EH (cell line): ENCODE measurements at places on chromosomes 1 and 21.

GRCh38 chr1:209714338-209714737, 9.7 kb downstream of the HSD11B1 start:
- DNase-seq = no peak

- no peak for DNase-seq
These were observed 125.9 kb downstream of the DMRTB1 start for GRCh38 chr1:53585129-53585528.

DNA sequence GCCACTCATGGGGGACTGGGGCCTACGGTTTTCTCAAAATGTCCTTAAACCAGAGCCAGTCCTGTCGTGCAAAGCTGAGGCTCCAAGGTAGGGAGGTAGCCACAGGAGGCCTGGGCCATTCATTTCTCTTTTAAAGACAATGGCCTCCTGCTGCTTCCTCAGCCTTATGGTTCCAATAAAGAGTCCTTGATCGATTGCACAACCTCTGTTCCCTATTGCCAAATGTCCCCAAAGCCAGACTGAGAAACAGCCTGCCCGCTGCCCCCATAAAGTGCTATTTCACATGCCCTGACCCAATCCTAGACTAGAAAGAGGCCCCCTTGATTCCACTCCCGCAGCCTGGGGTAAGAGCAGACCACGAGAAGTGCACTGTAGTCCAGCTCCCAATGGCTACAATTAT, 166.7 kb downstream of the CLIC6 start:
- DNase-seq = peak; percentile 62

GRCh38 chr1:116408193-116408592, 35.1 kb downstream of the ATP1A1 start:
- no peak for DNase-seq

DNA sequence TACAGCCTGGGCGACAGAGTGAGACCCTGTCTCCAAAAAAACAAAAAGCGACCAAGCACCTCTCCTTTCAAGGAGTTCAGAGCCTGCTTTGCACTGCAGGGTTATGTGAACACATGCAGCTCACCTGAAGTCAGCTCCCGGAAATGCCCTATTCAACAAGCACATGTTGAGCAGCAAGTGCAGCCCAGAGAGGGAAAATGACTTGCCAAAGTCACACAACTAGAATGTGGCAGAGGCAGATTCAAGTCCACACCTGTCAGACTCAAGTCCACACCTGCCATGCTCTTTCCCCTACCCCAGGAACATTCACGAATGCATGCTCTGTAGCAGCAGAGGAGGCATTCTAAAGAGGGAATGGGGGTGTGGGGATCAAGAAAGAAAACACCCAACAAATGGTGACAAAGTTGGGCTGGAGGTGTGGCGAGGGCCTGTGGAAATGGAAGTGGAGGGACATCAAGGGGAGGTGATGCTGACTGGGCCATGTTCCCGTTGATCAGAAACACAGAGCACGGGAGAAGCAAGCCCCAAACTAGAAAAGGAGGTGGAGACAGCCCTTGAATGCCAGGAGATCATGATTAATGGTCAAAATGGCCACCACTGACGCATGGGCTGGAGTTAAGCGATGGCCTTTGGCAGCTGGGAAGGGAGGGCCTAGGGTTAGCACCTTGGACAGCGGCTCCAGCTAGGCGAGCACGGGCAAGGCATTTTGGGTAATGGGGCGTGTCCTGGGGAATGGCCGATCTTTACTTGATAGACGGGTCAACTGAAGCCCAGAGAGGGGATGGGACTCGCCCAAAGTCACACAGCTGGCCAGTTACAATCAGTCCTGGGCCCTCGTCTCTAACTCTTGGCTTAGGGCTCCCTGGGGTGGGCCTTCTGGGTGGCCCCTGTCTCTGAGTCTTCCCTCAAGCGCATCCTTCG, 21.5 kb downstream of the RAP1GAP start:
- DNase-seq = peak; percentile 81
